ENCODE measurements at places on chromosomes 5 and 9.

- DNase-seq: no peak
Observed at GRCh38 chr5:138651058-138651766, 76.0 kb upstream of the HSPA9 start.

GRCh38 chr5:54693936-54694657 is 176.5 kb downstream of the SNX18 start:
- no peak for DNase-seq

- DNase-seq: no peak
Observed at GRCh38 chr5:73365990-73366667, 82.4 kb downstream of the FOXD1 start.

GRCh38 chr9:87556039-87556438 is 58.4 kb downstream of the DAPK1 start:
- no peak for DNase-seq

DNA sequence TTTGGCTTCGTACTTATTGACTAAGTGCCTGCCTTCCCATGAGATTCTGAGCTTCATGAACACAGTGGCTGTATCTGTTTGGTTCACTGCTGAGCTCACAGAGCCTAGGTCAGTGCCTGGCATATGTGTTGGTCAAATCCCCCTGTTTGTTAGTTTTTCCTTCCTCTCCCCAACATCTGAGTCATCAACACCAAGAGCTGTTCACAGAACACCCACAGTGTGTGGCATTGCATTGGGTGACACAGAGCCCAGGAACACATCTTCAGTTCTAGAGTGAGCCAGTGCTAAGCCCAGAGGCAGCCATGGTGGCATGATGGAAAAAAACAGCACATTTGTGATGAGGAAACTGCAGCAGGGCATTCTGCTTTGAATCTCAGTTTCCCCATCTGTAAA is 294.6 kb downstream of the SEC61B start:
- DNase-seq: no peak

DNA sequence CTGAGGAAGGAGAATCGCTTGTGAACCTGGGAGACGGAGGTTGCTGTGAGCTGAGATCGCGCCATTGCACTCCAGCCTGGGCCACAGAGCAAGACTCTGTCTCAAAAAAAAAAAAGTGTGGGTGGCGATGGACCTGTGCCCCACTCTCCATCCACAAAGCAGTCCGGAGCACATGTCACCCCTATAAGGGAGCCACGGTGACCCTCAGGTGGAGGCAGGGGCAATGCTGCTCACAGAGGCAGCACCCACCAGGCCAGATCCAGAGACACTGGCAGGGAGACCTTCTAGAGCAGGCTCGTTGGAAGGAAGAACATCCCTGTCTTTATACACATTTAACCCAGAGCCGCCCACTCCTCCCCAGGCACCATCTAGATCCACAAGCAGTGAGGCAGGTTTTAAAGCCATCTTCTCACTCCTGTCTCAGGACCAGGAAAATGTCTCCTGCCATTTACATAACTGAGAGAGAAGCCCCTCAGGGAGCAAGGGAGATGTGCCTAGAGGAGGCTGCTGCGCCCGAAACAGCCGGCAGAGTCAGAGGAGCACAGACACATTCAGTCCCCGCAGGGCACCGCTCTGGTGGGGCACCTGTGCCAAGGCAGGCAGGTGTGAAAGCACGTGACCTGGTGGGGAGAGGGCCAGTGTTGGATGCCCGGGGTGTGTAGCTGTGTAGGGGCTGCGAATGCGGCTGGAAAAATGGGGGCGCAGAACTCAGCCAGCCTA is 31.6 kb upstream of the ADAMTS2 start:
- no peak for DNase-seq

- no peak for DNase-seq
Observed at GRCh38 chr9:94860678-94861588, 134.4 kb downstream of the AOPEP start.
